ENCODE measurements at places on chromosomes 5 and 9. TPM values are rescaled to one million over a fixed set of nuclear protein-coding genes. Genes with fewer than 3 reads are reported as not detected.

The CA9 gene
- total RNA-seq = 0.56 TPM

GRCh38 chr5:132760049-132760420 lies 12.8 kb downstream of the CCNI2 start:
- no peak for DNase-seq

GRCh38 chr9:95023217-95024003 lies 294.1 kb downstream of the FANCC start:
- DNase-seq = no peak

DNA sequence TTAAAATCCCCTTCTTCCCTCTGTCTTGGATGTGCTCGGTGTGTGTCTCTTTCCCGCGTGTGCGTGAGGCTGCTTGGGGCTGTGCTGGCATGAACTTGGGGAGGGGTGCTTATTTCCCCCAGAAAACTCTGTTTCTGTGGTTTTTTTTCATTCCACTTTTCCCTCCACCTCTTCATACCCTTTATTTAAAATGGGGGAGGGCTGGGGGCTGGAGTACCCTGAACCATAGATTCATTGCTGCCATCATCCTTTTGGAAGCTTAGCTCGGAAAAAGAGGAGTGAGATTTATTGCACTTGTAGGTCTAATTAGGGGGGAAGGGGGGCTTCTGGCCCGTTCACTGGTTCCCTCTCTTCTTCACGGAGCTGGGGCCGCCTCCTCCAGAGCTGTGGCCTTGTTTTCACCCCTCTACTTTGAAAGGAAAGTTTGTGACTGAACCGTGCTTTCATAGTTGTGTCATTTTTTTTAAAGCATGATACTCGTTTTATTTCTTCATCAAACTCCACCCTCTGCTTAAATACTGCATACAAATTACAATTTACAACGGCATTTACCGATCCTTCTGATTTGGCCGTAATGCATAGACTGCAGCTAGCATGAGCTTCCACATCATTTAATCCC lies 2.9 kb downstream of the NR2F1 start:
- no peak for DNase-seq

The MYORG gene
- total RNA-seq = 72.3 TPM

The UNC13B gene
- total RNA-seq = 69.4 TPM

DNA sequence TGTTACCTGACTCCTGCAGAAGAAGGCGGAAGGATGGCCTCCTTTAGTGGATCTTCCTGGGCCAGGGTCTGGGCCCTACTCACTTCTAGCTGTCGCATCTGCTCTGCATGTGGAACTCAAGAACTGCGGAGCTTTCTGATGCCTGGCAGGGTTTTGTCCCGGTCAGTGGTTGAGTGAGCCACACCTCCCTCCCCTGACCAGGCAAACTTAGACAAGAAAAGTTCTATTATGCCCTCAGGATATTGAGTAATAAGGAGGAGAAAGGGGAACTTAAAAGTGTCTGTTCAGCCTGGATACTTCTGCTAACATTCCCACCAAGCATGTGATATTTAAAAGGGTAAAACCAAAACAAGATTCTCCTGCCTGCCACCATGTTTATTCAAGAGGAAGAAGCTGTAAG lies at the start of gene FYB1:
Gene FYB1, minus strand, starts transcription at position 127 of the 400 bp plus-strand sequence. CDS start 16,603 bp downstream, outside the sequence.
- no peak for DNase-seq

DNA sequence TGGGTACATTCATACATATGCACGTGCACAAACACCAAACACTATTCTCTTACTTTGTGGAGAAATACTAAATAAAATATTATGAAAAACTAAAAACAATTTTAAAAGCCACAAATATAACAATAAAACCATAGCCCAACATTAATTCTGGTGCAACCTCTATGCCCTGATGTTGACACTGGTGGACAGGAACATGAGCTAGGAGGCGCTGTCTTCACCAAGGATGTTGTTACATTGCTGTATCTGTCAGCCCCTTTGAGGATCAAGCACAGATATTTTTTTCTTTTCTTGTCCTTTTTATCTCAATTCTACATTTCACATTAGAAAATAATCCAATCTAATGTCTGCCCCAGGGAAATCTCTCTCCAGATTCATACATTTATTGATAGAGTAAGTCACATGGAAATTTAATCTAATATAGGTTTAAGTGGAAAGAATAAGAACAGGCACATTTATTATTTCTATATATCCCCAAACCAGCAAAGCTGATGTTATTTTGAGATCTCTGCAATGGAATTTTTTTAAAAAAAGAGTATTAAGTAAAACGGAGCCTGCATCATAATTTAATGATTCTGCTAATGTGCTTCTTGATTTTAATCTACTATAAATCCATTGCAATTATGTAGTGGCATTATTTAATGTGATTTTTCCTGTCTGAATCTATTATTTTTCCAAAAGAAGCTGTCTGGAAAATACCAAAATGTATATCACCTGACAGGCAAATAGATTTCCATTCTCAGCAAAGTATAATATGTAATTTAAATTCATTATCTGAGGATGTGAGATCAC lies 716.5 kb downstream of the MTRR start:
- no peak for DNase-seq

The UBE2QL1 gene
- total RNA-seq = 0.15 TPM

DNA sequence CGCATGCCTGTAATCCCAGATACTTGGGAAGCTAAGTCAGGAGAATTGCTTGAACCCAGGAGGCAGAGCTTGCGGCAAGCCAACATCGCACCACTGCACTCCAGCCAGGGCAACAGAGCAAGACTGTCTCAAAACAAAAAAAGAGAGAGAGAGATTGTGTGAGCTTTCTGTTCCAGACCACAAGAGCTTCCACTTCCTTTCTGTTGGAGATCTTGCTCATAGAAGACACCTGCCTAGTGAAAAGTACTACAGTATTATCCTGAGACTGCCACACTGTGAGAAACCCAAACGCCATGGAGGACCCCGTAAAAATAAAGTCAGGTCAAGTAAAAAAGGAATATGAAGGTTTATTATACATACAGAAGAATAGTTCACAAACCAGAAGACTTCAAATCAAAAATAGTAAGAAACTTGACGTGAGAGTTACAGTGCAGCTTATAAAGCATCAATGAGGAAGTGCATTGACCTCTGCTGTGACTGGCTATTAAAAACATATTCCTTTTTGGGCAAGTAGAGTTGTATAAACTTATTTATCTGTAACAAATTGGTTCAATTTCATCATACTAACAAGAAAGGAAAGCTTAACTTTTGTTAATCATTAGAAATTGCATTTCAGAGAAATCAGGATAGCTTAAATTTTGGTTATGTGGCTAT lies 4.3 kb upstream of the EMB start:
- no peak for DNase-seq

The MOB3B gene
- total RNA-seq = 42.2 TPM

The PCDHGA11 gene
- total RNA-seq = 1.3 TPM

The SLC34A1 gene
- not detected for total RNA-seq

The IL3 gene
- not detected for total RNA-seq

DNA sequence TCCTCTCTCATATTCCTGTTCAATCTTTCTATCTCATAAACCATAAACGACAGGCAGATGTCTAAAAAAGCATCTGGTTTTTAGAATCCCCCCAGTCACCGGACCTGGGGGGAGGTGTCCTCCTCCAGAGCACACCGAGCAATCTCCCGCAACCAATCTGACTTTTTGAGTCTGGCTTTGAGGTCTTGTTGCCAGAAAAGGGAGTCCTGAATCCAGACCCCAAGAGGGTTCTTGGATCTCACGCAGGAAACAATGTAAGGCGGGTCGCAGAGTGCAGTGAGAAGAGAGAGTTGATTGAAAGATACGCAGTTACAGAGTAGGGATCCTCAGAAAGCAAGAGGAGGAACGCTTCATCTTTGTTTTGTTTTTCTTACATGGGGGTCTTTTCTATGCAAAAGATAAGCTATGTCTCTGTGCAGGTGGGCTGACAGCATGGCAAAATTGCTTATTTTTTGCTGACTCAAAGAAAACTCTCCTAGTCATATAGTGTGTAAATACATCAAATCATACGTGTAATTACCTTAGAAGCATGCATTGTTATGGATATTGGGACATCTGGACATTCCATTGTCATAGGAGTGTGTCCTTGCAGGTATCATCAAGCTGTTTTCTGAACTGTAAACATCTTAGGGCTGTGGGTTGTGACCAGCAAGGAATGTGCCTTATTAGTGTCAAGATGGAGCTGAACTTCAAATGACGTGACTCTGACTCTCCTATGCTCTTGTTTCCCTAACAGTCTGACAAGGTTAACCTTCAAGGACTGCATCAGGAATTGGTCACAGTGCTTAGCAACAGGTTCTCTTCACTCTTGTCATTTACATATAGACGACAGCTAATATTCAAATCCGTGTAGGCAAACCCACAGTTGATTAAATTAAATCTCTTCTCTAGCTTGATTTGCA lies 159.3 kb upstream of the DAPK1 start:
- DNase-seq = no peak

The HK3 gene
- 4.4 TPM for total RNA-seq

The KCNN2 gene
- 0.64 TPM for total RNA-seq

The PRLR gene
- 41.9 TPM for total RNA-seq

The LRRC26 gene
- total RNA-seq = 70.0 TPM

DNA sequence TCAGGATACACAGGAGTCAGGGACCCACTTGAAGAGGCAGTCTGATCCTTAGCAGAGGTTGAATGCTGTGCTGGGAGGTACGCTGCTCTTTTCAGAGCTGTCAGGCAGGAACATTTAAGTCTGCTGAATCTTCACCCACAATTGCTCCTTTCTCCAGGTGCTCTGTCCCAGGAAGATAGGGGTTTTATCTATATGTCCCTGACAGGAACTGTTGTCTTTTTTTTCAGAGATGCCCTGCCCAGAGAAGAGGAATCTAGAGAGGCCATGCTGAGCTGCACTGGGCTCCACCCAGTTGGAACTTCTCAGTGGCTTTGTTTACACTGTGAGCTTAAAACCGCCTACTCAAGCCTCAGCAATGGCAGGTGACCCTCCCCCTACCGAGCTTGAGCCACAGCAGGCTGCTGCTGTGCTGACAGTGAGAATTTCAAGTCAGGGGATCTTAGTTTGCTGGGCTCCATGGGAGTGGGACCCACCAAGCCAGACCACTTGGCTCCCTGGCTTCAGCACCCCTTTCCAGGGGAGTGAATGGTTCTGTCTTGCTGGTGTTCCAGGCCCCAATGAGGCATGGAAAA lies 169.0 kb downstream of the FBXL17 start:
- DNase-seq = no peak

GRCh38 chr5:61254969-61255555 lies 77.0 kb upstream of the ZSWIM6 start:
- DNase-seq = no peak

DNA sequence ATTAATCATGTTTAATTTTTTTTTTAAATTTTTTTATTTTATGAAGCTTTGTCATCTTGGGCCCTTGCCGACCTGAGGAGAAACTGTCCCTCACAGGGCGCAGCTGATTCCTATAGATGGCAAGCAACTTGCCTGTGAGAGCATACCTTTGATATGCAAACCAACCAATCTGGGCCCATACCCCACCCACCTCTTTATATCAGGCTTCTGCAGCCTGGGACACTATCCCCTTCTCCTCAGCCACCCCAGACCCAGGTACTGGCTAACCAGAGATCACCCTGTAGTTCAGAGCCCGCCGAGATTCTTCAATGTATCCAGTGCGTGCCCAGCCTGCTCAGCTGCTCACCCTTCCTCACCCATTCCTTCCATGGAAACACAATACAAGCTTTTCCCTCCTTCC lies 18.7 kb upstream of the AGGF1 start:
- no peak for DNase-seq

GRCh38 chr9:104863180-104863883 lies 64.6 kb downstream of the ABCA1 start:
- no peak for DNase-seq

GRCh38 chr5:171168171-171168570 lies 140.9 kb upstream of the TLX3 start:
- DNase-seq = no peak

The B4GALT7 gene
- 17.5 TPM for total RNA-seq

- no peak for DNase-seq
Measured at GRCh38 chr5:96415897-96416296, 17.2 kb downstream of the PCSK1 start.

- DNase-seq = no peak
Measured at GRCh38 chr9:134062461-134063087, 5.3 kb downstream of the BRD3 start.

The AOPEP gene
- total RNA-seq = 40.4 TPM

The IFNK gene
- not detected for total RNA-seq

- DNase-seq = no peak
Measured at GRCh38 chr5:167966979-167967378, 324.5 kb upstream of the WWC1 start.

GRCh38 chr5:176317534-176318374 lies 43.8 kb downstream of the KIAA1191 start:
- DNase-seq = no peak

The GARIN3 gene
- not detected for total RNA-seq

GRCh38 chr5:113742639-113743038 lies 229.1 kb downstream of the YTHDC2 start:
- no peak for DNase-seq

The ACOT12 gene
- not detected for total RNA-seq

The GLDC gene
- total RNA-seq = 2.2 TPM

GRCh38 chr9:106886111-106887046 lies 23.4 kb downstream of the ZNF462 start:
- no peak for DNase-seq

GRCh38 chr5:55982957-55983381 lies 11.8 kb downstream of the IL6ST start:
- DNase-seq = no peak

DNA sequence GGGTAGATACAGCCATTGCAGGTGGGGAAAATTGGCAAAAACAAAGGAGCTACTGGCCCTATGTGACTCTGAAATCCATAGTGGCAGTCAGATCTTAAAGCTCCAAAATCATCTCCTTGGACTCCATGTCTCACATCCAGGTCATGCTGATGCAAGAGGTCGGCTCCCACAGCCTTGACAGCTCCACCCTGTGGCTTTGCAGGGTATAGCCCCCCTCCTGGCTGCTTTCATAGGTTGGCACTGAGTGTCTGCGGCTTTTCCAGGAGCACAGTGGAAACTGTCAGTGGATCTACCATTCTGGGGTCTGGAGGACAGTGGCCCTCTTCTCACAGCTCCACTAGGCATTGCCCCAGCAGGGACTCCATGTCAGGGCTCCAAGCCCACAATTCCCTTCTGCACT lies 1190.1 kb downstream of the CDH12 start:
- no peak for DNase-seq

- peak; percentile 75 for DNase-seq
Measured at GRCh38 chr5:173293817-173294672, 34.2 kb downstream of the STC2 start.

GRCh38 chr9:137784046-137784445 lies 93.5 kb upstream of the CACNA1B start:
- no peak for DNase-seq

GRCh38 chr9:121786998-121787422 lies 135.6 kb downstream of the DAB2IP start:
- no peak for DNase-seq
